ENCODE measurements at places on chromosomes 6 and 20.
A peak's percentile ranks its signal among the peaks of the same experiment; 100 is the strongest.

- no peak for ATAC-seq
Measured at GRCh38 chr6:23447731-23448130, 678.3 kb upstream of the NRSN1 start.

- no peak for ATAC-seq
Measured at GRCh38 chr6:83536647-83537589, 24.6 kb downstream of the PRSS35 start.

- no peak for ATAC-seq
Measured at GRCh38 chr20:25320035-25320800, 70.4 kb downstream of the ABHD12 start.

DNA sequence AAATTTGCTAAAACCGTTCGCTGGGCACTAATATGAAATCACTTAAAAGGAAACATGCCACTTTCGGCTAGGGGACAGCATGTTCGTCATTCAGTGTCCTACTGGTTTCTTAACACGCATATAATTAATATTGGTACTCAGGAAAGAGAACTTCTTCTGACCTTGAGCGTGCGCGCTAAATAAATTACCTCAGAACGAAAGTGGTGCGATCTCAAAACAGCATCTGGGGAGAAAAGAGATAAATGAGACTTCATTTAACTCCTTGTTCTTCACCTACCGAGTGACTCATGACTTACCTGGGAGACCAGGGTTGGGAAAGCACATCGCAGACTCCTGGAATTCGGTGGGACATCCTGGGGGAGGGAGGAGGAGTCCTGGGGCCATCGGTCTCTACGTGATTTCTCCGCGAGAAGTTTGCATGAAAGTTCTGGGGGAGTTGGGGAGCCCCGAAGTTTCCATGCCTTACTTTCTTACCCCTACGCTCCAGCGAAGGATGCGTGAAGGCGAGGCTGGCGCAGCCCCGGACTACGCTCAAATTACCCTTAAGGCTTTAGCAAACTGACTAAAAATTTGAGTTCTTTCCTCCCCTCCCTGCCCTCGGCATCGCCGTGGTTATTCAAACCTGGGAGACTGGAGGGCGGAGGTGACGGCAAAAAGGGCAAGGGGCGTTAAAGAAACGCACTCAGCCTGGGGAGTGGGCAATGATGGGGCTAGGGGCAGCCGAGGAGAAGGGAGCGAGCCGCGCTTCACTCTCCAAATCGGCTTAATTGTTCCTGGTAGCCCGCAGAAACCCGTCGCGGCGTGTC, 1.1 kb upstream of the BEND6 start:
- ATAC-seq: no peak

DNA sequence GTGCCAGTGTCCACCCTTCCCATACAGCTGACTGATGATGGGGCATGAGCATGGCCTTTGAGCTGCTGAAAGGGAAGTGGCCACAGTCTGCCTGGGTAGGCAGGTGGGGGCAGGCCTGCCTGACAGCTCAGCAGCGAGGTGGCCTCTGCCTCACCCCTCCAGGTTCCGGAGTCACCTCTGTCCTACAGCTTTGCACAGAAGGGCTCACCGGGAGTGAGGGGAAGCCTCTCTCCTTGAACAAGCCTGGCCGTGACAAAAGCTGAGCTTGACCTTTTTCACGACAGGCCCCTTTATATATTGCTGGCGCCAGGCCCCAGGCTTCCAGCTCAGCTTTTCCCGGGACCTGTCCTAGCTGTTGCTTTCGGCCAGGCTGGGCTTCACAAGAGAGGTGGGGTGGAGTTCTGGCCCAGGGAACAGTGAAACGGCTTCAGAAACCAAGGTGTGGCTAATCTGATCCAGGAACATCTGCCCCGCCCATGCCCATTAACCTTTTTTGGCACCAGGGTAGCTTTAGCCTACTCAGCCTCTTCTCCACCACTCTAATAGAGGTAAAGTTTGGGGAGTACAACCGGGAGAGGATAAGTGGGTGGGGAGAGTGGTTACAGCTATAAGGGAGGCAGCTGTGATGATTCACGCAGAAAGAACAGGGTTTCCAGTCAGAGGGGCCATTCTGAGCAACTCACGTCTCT, 42.9 kb downstream of the C6orf132 start:
- peak; percentile 31 for ATAC-seq

GRCh38 chr20:25466846-25467245, 59.4 kb downstream of the GINS1 start:
- no peak for ATAC-seq

DNA sequence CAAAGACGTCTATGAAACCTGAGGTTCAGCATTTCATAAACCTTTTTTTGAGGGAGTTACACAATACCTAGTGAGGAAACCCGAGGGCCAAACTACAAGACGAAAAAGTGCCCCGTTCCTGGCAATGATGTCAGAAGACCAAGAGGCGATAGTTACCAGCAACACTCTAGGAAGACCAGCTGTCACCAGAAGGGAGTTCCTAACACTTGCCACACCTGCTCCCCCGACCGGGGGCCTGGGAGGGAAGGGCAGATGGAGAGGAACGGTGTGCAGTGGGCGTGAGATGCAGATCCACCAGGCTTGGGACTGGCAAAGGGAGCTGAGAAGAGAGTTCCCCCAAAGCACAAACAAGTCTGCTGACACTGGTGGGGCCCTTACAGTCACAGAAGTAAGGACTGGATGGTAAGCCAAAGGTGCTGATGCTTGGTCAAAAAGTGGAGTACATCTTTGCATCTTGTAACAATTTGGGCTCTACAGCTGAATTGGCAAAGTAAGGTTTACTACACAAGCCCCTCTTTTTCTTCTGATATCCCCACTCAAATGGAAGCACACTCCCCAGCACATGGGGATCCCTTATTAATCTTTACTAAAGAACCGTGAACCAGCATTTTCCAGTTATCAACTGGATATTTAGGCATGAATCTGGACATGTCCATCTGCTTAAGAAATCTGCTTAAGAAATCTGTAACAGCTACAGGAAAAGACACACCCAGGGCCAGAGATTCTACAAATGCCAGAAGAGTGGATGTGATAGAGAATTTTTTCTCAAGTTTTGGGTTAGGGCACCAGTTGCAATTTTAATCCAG, 38.5 kb downstream of the PANK2 start:
- ATAC-seq: peak; percentile 37

GRCh38 chr20:3909952-3910366, 20.8 kb downstream of the PANK2 start:
- no peak for ATAC-seq

DNA sequence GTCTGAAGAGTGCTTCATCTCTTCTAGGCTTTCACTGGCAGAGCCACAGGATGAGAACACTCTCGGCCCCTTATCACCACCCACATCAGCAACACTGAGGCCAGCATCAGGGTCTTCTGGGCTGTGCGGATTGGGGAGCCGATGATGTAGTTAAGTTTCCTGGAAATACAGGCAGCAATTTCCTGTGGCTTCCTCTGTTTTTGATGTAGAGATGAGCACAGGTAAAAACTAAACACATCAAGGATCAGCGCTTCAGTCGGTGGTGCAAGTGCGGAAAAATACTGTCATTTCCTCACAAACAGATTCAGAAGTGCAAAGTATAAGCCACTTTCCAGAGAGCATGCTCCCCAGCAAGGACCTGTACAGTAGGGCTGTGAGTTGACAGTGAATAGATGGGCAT, 62.6 kb downstream of the BACH2 start:
- ATAC-seq: no peak

DNA sequence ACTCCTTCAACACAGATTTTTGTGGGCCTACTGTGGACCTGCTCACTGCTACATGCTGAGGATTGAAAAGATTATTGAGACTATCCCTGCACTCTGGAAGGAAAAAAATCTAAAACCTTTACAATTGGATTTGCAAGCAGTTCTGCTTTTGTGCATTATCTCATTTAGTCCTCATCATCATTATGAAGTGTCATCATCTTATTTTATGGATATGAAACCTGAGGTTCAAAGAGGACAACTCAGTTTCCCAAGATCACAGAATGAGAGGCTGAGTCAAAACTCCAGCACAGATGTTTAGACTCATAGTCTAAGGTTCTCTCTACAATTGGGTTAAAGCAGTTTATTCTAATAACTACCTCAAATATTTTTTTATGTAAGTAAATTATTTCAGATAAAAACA, 160.2 kb upstream of the MARCKS start:
- no peak for ATAC-seq

DNA sequence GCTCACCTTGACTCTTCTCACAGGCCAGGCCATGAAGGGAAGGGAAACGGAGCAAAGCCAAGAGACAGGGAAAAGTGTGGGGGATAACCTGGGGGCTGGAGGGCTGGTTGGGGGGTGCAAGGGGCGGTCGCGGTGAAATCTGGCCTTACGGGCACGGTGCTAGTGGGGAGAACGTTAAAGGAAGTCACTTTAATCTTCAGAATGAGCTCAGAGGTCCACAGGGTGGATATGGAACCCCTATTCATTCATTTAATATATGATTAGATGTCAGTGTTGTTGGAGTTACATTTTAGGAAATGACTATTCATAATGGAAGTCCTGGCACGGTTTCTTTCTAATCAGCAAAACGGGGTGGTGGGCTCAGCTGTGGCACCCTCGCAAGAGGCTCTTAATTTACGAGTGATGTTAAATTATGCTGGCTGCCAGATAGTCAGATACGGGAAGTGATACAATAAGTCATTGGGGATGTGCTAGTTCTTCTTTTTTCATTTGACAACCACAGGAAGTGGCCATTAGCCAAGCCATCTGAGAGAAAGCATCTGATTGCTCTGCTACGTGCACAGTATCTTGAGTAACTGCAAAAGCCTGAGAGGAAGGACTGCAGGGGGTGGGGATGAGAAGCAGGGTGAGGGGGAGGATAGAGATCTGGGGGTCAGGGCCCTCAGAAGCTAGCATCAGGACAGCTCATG, 253.0 kb downstream of the QKI start:
- ATAC-seq: peak; percentile 96

GRCh38 chr20:25020345-25020744, 27.8 kb upstream of the APMAP start:
- no peak for ATAC-seq

DNA sequence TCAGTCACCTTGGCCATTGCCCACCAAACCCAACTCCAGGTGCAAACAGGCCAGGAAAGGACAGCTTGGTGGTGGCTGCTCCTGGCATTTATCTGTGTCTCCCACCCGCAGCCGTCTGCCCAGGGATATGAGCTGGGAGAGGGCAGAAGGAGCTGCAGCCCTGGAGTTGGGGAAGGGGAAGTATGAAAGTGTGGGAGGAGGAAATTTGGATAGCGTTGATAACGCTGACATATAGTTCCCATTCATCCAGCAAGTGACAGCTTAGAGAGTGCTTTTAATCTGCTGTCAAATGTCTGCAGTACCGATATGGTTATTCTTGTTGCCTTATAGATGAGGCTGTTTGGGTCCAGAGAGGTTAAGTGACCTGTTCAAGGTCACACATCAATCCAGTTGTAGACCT, 741 bp downstream of the KCNK16 start:
- ATAC-seq: no peak

DNA sequence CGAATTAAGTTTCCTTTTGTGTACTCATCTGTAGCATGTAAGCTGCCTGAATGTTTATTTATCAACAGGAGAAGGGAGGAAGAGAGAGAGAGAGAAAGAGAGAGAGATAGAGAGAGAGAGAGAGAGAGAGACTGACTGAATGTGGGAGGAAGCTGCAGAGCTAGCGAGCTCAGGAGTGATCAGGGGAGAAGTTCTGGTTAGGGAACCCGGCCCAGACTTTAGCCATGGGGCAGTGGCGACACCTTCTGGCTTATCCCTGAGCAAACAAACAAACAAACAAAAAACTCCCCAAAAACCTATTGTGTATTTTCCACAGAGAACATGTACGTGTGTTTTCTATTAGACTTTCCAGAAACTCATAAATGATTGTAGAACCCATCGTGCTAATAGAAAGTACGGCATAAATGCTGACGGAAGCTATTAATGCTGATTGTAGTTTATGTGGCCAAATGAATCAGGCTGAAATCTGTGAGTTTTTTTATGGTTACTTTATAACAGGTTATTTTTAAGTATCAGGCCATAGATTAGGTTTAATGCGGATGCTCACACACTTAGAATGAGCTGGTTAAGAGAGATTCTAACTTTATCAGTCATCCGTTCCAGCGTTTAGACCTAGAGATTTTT, 92.8 kb downstream of the CLIC5 start:
- peak; percentile 75 for ATAC-seq

DNA sequence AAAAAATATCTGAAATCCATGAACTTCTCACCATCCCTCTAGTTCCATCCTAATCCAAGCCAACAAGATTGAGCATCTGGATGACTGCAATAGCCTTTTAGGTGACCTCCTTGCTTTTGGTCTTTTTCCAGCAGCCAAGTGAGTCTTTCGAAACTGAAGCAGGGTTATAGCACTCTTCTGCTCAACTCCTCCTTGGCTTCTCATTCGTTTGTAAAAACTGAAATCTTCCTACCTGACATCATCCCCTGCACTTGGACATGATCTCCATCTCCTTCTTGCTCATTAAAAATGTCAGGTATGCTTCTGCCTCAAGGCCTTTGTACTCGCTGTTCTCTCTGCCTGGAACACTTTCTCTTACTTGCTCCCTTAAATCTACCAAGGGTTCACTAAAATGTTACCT, 46.0 kb downstream of the STX7 start:
- no peak for ATAC-seq

DNA sequence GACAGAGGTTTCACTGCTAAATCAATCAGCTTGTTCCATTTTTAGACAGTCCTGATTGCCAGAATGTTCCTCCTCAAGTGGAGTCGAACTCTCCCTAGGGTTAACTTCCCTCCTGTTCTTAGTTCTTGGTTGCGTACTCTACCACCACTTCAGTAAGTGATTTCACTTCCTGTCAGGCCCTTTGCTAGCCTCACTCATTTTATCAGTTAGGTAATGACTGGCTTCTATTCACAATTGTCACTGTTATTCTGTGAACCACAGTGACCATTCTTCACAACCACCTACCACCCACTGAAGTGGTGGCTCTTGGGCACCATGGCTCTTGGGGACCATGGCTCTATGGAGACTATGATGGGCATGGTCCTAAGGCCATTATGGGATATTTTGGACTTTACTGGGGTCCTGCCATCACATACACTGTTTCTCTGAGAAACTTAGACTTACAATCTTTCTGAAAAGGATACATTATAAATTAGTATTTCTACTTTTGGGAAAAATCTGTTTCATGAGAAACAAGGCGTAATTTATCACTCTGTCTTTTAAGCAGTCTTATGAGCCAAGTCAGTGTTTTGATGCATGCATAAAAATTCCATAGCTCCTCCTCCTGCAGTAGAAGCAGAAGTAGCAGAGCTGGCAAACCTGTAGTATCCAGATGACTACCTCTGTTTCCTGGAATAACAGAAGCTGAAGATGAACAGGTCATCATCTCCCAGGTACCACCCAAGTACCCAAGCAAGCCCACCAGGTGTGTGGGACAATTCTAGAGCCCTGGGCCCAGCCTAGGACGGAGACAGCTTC, 66.3 kb downstream of the ATXN1 start:
- no peak for ATAC-seq

- peak; percentile 50 for ATAC-seq
Measured at GRCh38 chr20:51752343-51752951, 15.7 kb downstream of the ATP9A start.

- no peak for ATAC-seq
Measured at GRCh38 chr6:40661726-40662125, 74.6 kb upstream of the LRFN2 start.

- ATAC-seq: no peak
Measured at GRCh38 chr6:43871933-43872332, 101.9 kb downstream of the VEGFA start.

Measured in motor neuron (in vitro differentiated cells).